ENCODE measurements at places on chromosomes 3 and 15.

DNA sequence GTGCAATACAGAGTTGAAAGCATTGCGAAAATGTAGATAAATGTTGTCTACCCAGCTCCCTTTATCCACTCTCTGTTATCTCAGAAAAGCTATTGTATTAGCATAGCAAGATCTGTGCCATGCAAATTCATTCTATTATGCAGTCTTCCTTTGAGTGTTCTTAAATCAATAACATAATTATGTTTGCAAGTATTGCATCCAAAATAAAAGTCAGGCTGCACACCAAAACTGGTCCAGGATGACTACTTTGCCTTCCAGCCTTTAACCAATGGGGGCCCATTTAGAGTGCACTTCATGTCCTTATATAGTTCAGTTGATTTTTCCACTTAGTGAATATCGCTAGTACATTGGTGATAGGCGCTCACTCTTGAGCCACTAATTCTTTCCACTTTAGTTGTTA lies 107.4 kb upstream of the MLF1 start:
- DNase-seq, result no peak

DNA sequence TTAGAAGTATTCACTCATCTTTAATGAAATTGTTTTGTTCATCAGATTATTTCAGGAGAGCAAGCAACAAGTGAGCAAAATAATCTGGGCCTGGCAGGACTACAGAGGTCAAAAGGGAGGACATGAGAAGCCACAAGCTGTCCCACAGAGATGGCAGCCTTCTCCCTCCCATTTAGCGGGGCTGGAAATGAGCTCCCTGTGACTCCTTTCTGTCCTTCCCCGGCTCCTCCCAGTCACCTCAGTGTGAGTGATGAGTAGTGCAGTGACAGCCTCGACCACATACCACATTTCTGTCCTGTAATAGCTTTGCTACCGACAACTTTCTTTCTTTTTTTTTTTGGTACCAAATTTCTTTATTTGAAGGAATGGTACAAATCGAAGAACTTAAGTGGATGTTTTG lies 38.0 kb downstream of the RAB7A start:
- no peak for DNase-seq

DNA sequence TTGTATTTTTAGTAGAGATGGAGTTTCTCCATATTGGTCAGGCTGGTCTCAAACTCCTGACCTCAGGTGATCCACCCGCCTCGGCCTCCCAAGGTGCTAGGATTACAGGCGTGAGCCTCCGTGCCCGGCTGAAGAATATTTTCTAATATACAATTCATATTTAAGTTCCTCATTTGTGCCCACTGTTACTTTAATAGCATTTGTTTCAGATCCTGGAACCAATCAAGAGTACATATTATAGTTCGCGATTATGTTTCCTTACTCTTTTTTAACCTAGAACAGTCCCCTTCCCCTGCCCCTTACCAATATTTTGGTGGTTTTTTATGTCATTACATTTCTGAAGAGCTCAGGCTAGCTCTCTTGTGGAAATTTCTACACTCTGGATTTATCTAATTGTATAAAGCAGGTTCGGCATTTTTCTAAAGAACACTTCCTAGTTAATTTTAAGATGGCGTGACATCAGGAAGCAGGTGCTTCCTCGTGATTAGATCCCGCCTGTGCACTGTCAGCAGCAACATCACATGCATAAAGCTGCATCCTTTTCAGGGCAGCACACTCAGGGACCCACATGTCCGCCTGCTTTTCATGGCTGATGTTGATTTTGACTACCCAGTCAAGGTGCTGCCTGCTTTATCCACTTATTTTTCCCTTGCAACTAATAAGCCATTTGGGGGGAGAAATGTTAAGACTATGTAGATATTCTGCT lies 88.7 kb upstream of the EPHB3 start:
- no peak for DNase-seq

GRCh38 chr15:31283043-31283442 lies 43.6 kb upstream of the KLF13 start:
- no peak for DNase-seq

- DNase-seq, result no peak
Measured at GRCh38 chr3:186142393-186142932, 33.6 kb upstream of the ETV5 start.

DNA sequence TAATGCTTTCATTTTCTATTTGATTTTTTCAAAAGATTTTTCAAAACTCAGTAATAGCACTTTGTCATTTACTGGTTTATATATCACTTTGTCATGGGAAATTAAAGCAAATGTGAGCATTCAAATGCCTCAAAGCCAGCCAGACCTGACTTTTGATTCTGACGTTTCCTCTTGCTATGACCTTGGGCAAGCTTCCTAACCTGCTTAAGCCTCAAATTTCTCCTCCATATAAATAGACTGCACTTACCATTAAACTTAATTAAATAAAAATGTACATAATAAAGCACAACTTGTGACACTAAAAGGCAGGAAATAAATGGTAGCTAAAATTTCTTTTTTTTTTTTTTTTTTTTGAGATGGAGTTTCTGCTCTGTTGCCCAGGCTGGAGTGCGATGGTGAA lies 19.2 kb downstream of the MCF2L2 start:
- DNase-seq, result no peak

GRCh38 chr15:74781431-74782258 lies at the start of gene CSK:
CSK (plus strand) TSS chr15:74782080; CDS start chr15:74798298, 16,218 bp downstream.
- DNase-seq, result peak; percentile 41

DNA sequence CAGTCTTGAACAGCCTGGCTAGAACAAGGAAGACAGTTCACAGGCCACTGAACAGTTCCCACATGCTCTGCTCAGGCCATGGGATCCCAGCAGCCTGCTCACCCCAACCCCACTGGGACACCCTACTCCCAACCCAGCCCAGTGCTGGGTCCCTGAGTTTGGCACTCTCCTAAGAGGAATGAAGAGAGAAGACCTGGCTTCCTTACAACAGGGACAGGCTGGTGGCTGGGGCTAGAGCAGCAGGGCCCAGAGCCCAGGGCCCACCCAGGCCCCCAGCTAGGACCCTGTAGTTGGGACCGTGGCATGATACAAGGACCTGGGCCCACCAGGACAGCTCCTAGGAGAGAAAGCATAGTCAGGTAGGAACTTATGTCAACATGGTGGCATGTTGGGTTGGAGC lies 43.4 kb downstream of the SEMA3G start:
- DNase-seq, result no peak

DNA sequence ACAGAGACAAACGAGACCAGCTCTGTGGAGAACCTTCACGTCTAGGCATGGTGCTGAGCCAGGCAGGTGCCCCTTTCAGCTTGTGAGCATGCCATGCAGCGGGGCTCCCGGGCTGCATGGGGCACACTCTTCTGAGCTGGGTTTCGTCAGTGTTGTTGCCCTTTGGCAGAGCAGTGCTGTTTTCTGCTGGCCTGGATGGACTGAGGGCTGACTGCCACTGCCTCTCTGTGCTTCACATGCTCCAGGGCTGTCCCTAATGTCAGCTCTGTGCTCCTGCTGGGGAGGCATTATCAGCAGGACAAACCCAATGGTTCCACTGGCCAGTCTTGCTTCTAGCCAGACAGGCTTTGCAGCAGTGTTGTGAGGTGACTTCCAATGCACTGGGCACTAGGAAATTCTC lies 9.5 kb downstream of the GASK1A start:
- no peak for DNase-seq

GRCh38 chr3:29949131-29949530 lies 657.3 kb upstream of the TGFBR2 start:
- DNase-seq, result no peak

DNA sequence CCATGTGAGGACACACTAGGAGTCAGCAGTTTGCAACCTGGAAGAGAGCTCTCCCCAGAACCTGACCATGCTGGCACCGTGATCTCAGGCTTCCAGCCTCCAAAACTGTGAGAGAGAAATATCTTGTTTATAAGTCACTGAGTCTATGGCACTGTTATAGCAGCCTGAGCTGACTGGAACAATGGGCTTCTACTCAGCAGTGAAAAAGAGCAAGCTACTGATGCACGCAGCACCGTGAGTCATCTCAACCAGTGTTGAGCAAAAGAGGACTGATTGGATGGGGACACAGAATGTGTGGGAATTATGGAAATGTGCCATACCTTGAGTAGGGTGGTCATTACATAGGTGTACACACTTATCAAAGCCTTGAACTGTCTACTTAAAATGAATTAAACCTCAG lies 230.4 kb downstream of the PLCL2 start:
- no peak for DNase-seq

GRCh38 chr3:178669022-178669601 lies 132.9 kb downstream of the KCNMB2 start:
- no peak for DNase-seq

DNA sequence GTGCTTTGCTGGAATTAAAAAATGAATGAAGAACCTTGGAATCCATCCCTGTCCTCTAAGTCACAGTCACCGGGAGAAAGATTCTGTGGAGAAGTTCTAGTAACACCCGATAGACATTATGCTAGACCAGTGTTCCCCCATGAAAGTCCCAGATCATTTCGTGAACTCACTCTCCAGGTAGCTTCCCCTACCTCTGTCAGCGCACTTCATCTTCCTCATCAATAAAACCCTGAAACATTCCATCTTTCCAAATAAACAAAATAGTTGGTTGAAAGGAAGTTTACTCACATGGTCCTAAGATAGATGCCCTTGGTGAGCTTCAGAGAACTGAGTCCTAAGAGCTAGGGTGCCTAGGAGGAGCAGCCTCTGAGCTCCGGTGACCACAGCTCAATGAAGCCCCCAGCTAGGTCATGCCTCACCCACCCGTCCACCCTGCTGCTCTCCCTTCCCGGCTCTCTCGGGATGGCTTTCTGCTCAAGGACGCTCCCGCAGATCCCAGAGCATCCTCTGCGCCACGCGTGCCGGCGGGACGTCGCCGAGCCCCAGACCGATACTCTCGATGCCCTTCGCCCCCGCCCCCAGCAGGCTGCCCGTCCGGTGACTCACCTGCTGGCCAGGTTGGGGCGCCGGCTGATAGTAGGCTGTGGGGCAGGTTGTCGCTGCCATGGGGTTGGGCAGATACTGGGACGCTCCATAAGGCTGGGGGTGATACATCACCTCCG lies 776 bp downstream of the VGLL3 start:
- DNase-seq, result no peak

GRCh38 chr3:76624164-76624563 lies 415.7 kb upstream of the ROBO2 start:
- no peak for DNase-seq

DNA sequence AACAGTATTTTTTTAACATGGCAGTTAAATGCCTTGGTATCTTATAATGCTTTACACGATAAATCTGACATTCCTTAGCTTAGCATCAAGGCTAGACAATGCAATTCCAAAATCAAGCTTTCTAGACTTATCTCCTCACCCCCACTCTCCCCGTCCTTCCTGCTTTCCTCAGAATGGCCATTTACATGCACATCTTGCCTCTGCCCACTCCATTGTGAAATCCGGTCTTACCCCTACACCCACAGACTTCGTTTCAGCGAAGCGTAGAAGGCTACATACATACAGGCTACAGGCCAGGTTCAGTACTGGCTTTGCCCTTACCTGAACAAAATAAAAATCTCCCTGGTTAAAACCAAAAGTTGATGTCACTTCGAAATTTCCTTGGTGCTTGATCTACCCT lies 58.6 kb upstream of the SLC12A8 start:
- DNase-seq, result no peak

DNA sequence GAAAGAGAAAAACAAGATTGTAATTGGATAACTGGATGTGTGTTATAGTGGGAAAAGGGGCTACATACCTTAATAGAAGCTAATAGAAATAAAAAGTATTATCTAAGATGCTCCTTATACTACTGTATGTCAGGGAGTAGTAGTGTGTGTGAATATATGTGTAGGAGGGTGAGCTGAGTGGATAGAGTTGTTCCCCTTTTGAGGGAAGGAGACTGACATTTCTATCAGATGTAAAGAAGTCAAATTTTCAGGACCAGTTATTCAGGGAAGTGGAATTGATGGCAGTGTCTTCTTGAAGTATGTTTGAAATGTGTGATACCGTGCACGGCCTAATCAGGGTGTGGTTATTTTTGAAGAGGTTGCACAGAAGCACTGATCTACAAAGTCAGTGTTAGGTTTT lies 49.1 kb downstream of the PCOLCE2 start:
- DNase-seq, result no peak

DNA sequence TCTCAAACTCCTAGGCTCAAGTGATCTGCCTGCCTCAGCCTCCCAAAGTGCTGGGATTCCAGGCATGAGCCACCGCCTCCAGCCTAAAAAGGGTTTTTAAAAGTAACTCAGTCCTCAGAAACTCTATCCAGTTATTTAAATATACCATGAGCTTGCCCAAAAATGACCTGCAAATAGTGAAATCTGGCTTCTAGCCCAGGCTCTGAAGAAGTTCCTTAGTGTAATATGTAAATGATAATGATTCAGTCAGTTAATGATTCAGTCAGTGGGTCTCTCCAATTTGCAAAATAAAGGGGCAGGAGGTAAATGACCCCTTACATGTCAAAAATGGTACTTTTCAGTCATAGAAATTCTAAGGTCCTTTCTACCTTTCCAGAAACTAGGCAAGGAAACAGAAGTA lies 28.8 kb downstream of the LRRC2 start:
- no peak for DNase-seq

DNA sequence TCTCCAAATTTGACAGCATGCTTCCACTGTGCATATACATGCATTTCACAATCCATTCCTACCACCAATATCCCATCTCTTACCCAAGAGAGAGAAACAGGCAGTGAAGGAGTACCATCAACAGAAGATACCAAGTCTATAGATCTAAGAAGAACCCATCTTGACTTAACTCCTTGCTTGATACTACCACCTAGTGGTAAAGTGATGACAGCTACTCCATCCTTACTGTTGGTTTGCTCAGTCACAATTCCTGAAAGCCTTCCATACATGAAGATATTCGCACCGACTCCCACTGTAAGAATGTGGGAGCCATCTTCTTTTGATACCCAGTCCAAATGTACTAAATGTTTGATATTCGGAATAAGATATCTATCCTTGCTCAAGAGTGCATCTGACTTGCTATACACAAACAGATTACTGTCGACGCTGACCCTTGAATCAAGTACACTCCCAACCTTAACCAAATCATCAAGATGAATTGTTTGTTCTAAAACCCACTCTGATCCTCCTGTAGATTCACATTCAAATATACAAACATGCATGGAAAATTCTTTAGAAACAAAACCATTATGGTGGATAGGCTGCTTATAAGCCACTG lies 123.1 kb downstream of the DMXL2 start:
- peak; percentile 21 for DNase-seq

- DNase-seq, result peak; percentile 30
Measured at GRCh38 chr15:91752081-91752785, 101.3 kb upstream of the SLCO3A1 start.

- DNase-seq, result no peak
Measured at GRCh38 chr15:39621210-39621609, 40.3 kb downstream of the THBS1 start.

GRCh38 chr3:115788921-115789470 lies 165.7 kb downstream of the GAP43 start:
- DNase-seq, result no peak

DNA sequence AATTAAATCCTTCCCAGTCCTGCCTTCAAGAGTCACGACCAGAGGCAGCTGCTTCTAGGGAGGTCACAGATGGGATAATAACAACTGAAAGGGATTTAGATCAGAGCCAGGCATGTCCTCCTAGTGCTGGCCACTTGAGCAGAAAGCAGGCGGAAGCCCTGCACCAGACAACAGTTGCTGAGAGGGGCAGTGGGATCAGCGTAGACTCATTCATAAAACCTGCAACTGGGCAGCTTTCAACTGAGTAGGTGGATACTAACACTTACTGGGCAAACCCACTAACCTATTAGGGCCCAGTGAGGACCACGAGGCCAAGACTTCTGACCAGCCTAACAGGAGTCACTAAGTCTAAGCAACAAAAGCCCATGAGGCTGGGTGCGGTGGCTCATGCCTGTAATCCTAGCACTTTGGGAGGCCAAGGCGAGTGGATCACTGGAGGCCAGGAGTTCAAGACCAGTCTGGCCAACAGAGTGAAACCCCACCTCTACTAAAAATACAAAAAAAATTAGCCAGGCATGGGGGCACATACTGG lies 67.0 kb downstream of the DAPK2 start:
- DNase-seq, result peak; percentile 12

Measured in NCI-H2227 treated with DMSO at 0.1 percent for 48 hours (cell line).